Lung (tissue), 17 donors: ENCODE measurements at places on chromosomes 2 and 18. TPM values are rescaled to one million over a fixed set of nuclear protein-coding genes. Genes with fewer than 3 reads are reported as not detected.

Gene ATP8B1
- 7.3 TPM for polyA plus RNA-seq

Gene TTR
- 0.43 TPM for polyA plus RNA-seq

Gene VWC2L
- polyA plus RNA-seq, result 0.04 TPM

Gene MPP4
- polyA plus RNA-seq, result 0.22 TPM

Gene E2F6
- polyA plus RNA-seq, result 9.4 TPM

Gene CHRNG
- polyA plus RNA-seq, result not detected
